Activated CD8-positive, alpha-beta memory T cell treated with anti-CD3 and anti-CD28 coated beads for 1 hour (primary cell): ENCODE measurements at places on chromosomes 2 and 18.

GRCh38 chr18:58392324-58393000 lies 236.4 kb downstream of the ALPK2 start:
- DNase-seq = no peak

DNA sequence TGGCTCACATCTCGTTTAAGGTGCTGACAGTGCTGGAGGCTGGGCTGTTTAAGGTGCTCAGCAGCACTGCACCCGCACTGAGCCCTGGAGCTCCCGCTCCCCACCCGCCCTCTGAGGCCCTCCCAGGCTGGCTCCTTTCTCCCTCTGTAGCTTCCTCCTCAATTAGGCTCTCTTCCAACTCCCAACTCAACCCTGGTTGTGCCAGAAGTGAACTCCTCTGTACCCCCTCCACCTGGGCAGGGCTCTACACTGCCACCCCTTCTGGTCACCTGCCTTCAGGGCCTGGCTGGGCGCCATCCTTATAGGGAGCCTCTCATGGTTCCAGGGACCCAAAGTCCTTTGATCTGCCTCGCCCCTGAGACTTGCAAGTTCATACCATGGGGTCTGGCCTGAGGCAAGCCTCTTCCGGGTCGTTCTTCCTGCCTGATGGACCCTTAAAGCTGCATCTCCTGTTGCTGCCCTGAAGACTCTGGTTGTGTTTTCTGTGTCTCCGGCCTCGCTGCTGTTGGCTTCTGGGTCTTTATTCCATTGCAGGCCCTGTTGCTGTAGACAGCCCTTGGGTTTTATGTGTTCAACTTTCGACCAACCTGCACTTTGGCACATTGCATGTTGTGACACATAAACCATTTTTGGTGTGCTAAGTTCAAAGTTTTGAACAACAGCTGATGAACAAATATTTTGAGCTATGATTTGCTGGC lies 199.6 kb downstream of the LDLRAD4 start:
- DNase-seq = no peak

- no peak for DNase-seq
These were observed 2.5 kb downstream of the CRIM1 start for GRCh38 chr2:36357847-36358659.

GRCh38 chr2:234808907-234809306 lies 142.9 kb upstream of the SH3BP4 start:
- no peak for DNase-seq

DNA sequence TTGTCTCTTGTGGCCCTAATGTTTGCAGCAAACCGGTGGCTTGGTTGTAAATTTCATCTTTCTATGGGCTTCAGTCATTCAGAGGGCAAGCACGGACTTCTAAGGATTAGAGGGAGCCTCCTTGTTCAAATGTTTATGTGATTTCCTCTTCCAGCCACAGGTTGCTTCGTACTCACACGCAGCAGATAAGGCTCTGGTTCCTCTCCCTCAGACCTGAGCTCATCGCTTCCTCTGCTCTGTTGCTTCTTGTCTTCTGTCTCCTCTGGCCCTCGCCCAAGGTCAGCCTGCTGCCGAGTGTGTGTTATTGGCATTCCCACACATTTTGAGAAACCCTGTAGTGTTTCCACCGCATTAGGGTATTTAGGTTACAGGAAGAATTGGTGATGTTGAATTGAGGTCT lies 44.0 kb downstream of the MYL12B start:
- DNase-seq = no peak

- DNase-seq = no peak
These were observed 53.9 kb downstream of the SH3BP4 start for GRCh38 chr2:235005603-235006259.

DNA sequence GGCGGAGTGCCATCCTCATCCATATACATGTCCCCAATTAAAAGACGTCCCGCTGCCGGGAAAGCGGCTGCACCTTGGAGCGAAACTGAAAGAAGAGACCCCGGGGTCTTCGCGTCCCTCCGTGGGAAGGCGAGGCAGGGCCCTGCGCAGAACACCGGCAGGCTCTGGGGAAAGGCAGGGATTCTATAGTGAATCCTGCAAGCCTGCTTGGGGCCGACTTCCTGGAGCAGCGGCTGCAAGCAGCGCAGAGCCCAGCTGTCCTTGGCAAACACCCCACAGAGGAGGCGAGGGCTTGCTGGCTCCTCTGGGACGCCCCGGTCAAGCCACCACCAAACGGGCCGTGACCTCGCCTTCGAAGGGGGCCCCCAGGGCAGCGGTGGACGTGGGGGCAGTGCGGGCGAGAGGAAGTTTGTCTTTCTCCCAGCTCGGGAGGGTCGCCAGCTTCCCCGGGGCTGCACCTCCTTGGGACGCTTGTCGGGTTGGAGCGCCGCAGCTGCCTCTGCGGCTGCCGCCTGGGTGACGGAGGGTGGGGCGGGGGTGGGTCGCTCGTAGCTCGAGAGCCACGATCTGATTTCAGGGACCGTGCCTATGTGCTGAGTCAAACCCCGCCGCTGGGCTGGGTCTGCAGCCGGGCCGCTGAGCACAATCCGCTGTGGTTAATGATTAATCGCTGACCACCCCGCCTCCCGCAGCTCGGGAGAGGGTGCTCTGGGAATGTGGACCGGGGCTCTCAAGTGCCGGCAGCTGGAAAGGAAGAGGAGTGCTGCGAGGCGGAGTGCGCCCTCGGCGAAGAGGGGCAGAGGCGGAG lies 486 bp upstream of the GPR39 start:
- no peak for DNase-seq

- DNase-seq = no peak
These were observed 15.8 kb downstream of the M1AP start for GRCh38 chr2:74632209-74632938.

- DNase-seq = no peak
These were observed 133.3 kb downstream of the PTRHD1 start for GRCh38 chr2:24659862-24660261.

DNA sequence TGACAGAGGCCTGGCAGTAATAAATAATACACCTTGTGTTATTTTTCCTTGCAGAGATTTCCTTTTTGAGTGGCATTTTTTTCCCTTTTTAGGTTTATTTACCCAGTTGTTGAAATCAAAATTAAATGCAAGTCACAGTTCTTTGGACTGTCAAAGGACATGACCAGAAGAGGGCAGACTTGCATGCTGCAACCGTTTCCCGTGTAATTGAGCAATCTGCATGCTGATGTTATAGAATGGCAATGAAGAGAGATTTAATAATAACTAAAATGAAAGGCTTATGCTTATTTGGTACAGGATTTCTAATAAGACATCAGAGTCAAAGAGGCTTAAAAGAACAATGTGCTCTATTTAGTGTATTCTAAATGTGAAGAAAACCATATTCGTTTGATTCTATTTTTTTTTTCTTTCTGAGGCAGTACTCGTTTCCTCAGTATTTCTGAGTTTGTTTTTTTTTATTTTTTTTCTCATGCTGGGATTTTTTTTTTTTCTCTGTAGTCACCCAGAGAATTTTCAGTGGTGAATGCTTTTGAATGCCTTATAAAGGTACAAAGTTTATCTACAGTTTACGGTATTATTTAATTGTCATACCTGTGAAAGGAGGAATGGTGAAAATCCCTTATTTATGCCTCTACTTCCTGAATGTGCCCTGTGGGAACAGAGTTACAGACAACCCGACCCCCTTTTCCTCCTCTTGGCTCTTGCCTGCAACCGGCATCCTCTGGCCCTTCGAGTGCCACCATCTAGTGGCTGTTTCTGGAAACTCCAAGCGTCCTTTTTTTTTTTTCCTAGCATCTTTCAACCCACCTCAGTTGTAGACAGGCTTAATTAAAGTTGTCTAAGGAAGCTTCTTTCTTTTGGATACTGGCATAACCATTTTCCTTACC lies 368.5 kb downstream of the LRRTM1 start:
- DNase-seq = no peak

GRCh38 chr18:52367953-52368742 lies 28.2 kb downstream of the DCC start:
- no peak for DNase-seq
